ENCODE measurements at places on chromosomes 12 and 14. TPM values are rescaled to one million over a fixed set of nuclear protein-coding genes. Genes with fewer than 3 reads are reported as not detected.

- no peak overlapping the region for H3K4me3 ChIP-seq
- H3K4me1 ChIP-seq = no peaks in the 10 kb centered on the region
- H3K27me3 ChIP-seq = no peaks in the 10 kb centered on the region
- no peak for DNase-seq
Observed at GRCh38 chr12:96045566-96045965, 10.2 kb upstream of the LTA4H start.

- no peak overlapping the region for H3K27ac ChIP-seq
- no peaks in the 10 kb centered on the region for H3K27me3 ChIP-seq
- H3K4me1 ChIP-seq = no peaks in the 10 kb centered on the region
- H3K36me3 ChIP-seq = no peaks in the 10 kb centered on the region
- DNase-seq = no peak
Observed at GRCh38 chr14:55588259-55588699, 8.3 kb downstream of the KTN1 start.

Gene TAS2R9
- polyA plus RNA-seq = not detected

GRCh38 chr12:121513464-121514183 is 67.2 kb downstream of the KDM2B start:
- peaks cover 52% of the 10 kb centered on the region for H3K36me3 ChIP-seq
- no peaks in the 10 kb centered on the region for H3K27me3 ChIP-seq
- no peak overlapping the region for H3K4me3 ChIP-seq
- no peak overlapping the region for H3K27ac ChIP-seq

GRCh38 chr12:108394196-108394595 is 55.1 kb upstream of the CMKLR1 start:
- H3K27me3 ChIP-seq = no peaks in the 10 kb centered on the region
- no peak overlapping the region for H3K4me3 ChIP-seq
- no peak overlapping the region for H3K27ac ChIP-seq

Gene SLC7A8
- polyA plus RNA-seq = 15.6 TPM

Gene LALBA
- not detected for polyA plus RNA-seq

- H3K4me1 ChIP-seq = peaks cover 8% of the 10 kb centered on the region
- no peak overlapping the region for H3K27ac ChIP-seq
- no peak overlapping the region for H3K4me3 ChIP-seq
- H3K27me3 ChIP-seq = no peaks in the 10 kb centered on the region
Observed at GRCh38 chr12:55698241-55698955, 9.3 kb downstream of the ITGA7 start.

Gene FSCB
- polyA plus RNA-seq = 0.06 TPM

- peaks cover 71% of the 10 kb centered on the region for H3K36me3 ChIP-seq
- DNase-seq = no peak
- H3K4me3 ChIP-seq = no peak overlapping the region
- peaks cover 57% of the 10 kb centered on the region for H3K4me1 ChIP-seq
- H3K27ac ChIP-seq = no peak overlapping the region
Observed at GRCh38 chr12:124477107-124477915, 90.1 kb downstream of the NCOR2 start.

DNA sequence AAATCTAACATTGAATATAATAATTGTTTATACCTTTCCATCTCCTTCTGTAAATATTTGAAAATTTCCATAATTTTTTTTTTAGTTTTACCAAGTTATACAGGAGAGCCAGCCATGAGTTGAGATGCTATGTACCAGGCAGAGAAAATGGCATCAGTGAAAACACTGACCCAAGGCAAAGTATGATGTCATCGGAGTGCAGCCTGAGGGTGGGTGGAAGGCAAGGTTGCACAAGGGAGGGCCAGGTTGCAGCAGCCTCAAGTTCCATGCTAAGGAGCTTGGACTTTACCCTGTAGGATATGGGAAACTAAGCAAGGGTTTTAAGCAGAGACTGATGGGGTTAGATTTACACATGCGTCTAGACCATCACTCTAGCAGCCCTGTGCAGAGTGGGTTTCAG is 441.1 kb downstream of the BCAT1 start:
- no peaks in the 10 kb centered on the region for H3K36me3 ChIP-seq
- no peak for DNase-seq
- no peaks in the 10 kb centered on the region for H3K27me3 ChIP-seq

DNA sequence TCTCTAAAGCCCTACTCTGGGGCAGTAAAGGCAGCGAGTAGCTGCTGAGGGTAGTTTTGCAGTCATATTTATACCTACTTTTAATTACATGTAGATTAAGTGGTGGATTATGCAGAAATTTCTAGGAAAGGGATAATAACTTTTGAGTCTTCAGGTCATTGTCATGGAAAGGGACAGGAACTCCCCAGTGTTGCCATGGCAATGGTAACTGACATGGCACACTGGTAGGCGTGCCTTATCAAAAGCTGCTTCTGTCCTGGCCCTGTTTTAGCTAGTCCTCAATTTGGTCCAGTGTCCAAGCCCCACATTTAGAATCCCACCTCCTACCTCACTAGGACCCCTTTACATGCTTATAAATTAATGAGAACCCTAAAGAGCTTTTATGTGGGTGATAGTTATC is 303.1 kb downstream of the VRK1 start:
- H3K4me1 ChIP-seq = no peaks in the 10 kb centered on the region
- no peaks in the 10 kb centered on the region for H3K27me3 ChIP-seq
- H3K4me3 ChIP-seq = no peak overlapping the region
- H3K27ac ChIP-seq = no peak overlapping the region
- no peak for DNase-seq

Gene OLR1
- polyA plus RNA-seq = 16.0 TPM

GRCh38 chr12:122946690-122947341 is 19.4 kb downstream of the ABCB9 start:
- no peak for DNase-seq
- no peaks in the 10 kb centered on the region for H3K27me3 ChIP-seq
- H3K4me3 ChIP-seq = no peak overlapping the region
- peaks cover 62% of the 10 kb centered on the region for H3K4me1 ChIP-seq

Gene PIWIL1
- polyA plus RNA-seq = 0.66 TPM

GRCh38 chr12:11545484-11546330 is 103.8 kb upstream of the ETV6 start:
- DNase-seq = no peak
- H3K4me1 ChIP-seq = peaks cover 5% of the 10 kb centered on the region
- H3K36me3 ChIP-seq = no peaks in the 10 kb centered on the region

DNA sequence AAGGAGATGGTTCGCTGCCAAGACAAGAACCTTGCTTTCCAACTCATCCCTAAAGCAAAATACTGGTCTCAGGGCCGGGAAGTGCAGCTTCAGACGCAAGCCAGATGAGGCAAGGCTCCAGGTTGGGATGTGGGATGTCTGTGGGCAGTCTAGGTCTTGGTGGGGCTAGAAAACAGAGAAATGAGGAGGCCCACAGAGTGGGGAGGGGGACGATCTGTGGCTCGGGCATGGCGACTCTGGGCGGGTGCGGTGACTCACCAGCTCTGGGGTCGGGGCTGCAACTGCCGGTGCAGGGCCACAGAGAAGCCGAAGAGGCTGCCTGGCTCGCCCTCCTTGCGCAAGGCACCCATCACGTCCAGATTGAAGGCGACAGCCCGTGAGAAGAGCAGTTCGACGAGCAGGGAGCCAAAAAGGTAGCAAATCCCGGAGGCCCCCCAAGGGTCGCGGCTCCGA is 459 bp downstream of the ITGA7 start:
- peaks cover 17% of the 10 kb centered on the region for H3K27me3 ChIP-seq
- peak overlapping the region; percentile 57 for H3K27ac ChIP-seq
- peaks cover 49% of the 10 kb centered on the region for H3K4me1 ChIP-seq
- H3K4me3 ChIP-seq = peak overlapping the region; percentile 72

Gene RNASE1
- polyA plus RNA-seq = 50.2 TPM

Gene NEUROD4
- 1.0 TPM for polyA plus RNA-seq

DNA sequence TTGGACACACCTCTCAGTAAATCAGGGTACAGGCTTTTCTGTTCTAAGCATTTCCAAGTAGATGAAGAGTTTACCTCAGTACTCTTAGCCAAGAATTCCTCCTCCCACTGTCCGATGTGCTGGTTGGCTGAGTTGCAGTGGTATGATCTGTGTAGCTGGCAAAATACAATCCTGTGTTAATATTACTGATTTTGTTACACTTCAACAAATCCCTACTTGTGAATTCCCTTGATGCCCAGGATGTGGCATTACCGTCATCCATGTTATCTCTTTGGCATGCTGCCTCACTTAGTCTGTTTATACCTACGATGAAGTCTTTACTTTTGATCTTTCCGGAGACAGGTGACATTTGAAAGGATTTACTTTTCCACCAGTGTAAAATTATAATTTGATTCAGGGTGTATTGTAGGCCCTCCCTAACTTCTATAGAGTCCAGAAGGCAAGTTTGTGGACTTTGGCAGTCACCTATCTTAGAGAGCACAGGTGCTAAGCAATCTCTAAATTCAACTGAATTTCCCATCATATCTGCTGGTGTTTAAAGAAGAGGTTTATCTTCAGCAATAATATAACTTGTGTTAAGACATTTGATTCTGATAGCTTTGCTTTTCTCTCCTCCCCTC is 10.1 kb downstream of the CCDC196 start:
- H3K4me3 ChIP-seq = no peak overlapping the region
- no peak overlapping the region for H3K27ac ChIP-seq
- no peaks in the 10 kb centered on the region for H3K4me1 ChIP-seq
- DNase-seq = no peak

Data from spinal cord (tissue), 10 donors.